ENCODE measurements at places on chromosomes 2 and 18. TPM values are rescaled to one million over a fixed set of nuclear protein-coding genes. Genes with fewer than 3 reads are reported as not detected.
A peak's percentile ranks its signal among the peaks of the same experiment; 100 is the strongest.

ARHGAP15 gene
- total RNA-seq, result 158 TPM

CDH2 gene
- not detected for total RNA-seq

GDF7 gene
- 0.14 TPM for total RNA-seq

- no peak for DNase-seq
These were observed 17.8 kb upstream of the SPAG16 start for GRCh38 chr2:213266421-213266820.

DNA sequence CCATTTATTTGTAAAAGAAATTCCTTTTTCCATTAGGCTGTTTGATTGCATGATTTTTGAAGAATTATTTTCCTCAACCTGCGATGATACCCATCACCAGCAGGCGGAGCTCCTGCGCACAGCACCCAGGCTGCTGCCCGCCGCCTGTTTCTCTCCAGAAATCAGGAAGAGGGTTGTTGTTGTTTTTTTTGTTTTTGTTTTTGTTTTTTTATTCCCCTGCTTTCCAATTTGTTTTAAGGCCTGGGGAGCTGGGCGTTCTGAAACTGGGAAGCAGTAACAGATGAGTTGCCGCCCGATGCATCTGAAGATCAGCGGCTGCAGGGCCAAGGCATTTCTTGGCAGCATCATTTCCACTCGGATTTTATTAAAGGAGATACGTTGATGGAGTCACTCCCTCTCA, 132.1 kb downstream of the MBP start:
- peak; percentile 73 for DNase-seq

DNA sequence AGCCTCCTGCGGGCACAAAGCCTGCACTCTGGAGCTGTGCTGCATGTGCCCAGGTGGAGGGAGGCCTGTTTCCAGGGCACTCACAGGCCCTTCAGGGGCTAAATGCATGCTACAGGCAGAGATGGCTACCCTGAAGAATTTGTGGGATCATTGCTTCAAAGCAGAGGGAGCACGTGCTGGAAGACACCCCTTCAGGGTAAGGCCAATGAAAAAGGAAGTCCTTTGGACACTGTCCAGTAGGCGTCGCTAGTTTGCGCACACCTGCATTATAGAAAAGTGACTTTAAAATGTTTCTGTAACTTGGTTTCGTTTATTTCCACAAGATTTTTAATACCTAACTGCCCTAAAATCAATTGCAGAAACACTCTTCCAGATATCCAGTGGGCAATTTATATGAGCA, 325.3 kb downstream of the ZNF516 start:
- no peak for DNase-seq

DNA sequence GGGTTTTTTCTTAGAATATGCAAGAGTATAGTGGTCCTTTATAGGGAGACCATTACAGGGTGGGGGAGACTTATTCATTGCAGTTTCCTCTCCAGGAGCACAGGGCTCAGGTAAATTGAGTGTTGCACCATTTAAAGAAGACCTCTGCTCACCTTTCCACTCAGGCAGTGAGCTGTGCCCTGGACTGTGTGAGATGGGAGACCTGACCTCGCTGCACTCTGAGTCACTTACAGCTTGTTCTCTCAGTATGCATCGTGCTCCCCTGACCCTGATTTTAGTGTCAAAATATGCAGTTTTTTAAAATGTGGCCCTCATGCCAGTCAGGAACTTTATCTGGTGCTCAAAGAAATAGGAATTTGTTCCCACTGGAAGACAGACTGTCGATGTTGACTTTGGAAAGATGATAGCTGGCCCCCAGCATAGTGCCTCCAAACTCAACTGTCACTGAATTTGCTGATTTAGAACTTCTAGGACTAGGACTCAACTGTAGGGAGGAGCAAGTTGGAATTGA, 146.7 kb upstream of the EPAS1 start:
- no peak for DNase-seq

Measured in CD4-positive, alpha-beta T cell (primary cell).